ENCODE measurements at places on chromosomes 5 and 9.
A peak's percentile ranks its signal among the peaks of the same experiment; 100 is the strongest.

GRCh38 chr5:131974622-131974955, 29.1 kb upstream of the MEIKIN start:
- DNase-seq = no peak

DNA sequence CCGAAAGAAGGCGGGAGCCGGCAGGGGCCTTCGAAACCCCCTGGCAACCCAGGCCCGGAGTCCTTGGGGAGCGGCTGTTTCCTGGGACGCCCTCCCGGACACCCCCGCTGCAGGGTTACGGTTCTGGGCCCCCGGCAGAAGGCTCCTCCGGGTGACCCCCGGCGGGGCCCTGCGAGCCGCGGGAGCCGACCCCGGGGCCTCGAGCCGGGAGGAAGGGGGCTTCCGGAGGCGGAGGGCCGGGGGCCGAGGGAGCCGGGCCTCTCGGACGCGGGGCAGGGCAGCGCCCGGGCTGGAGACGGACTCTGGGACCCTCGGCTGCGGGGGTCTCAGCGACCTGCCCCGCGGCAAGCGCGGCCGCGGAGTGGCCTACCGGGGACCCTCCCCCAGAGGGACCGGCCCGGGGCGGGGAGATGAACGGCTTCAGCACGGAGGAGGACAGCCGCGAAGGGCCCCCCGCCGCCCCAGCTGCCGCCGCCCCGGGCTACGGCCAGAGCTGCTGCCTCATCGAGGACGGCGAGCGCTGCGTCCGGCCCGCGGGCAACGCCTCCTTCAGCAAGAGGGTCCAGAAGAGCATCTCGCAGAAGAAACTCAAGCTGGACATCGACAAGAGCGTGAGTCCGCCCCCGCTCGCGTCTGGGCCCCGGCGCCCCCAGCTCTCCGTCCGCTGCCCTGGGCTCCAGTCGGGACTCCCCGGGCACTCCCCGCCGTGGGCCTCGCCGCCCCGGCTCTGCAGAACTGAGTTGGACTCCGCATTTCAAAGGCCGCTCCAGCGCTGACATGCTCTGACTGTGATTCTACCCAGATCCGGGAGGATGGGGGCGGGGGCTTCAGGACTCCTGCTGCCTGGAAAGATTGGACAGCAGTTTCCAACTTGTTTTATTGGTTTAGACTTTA, 645 bp downstream of the SAP30L start:
- DNase-seq = peak; percentile 48

DNA sequence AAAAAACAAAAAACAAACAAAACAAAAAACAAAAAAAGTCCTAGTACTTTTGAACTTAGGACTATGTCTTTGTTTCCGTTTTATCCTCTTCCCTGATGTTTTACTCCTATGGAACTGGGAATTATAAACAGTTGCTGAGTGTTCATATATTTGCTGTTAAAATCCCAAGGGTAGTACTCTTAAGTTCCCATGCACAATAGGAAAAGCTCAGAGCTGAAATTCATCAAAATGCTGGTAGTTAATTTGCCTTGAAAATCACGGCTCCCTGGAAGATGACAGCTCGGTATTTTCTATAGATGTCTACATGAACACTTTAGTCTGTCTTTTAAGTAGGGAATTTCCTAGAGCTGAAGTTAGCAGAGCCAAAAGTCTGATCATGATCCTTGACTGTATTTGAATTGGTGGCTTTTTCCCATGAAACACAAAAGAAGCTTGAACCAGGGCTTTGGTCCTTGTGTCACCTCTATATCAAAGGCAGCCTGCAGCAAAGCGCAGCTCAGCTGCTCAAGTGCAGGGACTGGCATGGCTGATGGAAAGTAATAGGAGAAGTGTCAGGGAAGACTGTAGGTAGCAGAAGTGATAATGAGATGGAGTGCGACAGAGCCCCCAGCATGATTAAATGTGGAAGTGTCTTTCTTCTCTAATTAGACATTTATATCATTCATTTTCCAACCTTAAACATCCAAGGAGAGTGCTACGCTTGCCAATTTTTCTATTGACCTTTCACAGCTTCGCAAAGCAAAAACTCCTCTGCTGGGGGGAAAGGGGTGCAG, 310.9 kb downstream of the TRIM36 start:
- no peak for DNase-seq

DNA sequence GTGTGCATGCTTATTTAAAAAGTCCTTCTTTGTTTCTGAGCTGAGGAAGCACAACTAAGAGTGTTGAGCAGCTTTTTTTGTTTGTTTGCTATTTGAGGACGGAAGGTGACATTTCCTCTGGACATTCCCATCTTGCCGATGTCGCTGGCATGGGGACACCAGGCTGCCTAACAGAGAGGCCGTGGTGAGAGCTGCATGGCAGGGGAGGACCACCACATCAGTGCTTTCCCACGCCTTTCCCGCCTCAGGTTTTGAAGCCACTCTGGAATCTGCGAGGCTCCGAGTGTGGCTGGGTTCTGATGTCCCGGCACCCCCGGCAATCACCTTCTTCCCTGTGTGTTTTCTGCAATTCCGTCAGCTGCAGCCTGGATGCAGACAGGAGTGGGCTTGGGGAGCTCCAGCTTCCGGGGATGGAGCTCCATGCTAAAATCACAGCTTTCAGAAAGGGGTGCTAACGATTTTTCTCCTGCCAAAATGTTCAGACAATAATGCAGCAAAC, 259.8 kb upstream of the IRX4 start:
- DNase-seq = no peak

DNA sequence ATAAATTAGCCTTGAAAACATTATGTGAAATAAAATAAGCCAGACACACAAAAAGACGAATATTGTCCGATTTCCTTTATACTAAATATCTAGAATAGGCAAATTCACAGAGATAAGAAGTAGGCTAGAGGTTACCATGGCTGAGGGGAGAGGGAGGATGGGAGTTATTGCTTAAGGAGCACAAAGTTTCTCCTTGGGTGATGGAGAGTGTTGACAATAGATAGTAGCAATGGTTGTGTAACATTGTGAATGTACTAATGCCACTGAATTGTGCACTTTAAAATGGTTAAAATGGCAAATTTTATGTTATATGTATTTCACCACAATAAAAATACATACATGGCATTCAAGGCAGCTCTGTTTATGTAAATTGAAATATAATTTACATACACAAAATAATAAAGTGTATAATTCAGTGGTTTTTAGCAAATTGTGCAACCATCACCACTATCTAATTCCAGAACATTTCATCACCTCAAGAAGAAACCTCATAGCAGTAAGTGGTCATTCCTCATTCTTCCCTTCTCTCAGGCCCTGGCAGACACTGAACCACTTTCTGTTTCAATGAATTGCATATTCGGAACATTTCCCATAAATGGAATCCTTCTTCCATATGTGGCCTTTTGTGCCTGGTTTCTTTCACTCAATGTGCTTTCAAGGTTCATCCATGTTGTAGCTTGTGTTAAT, 59.2 kb downstream of the NDST1 start:
- no peak for DNase-seq

GRCh38 chr9:10586407-10586806, 26.4 kb downstream of the PTPRD start:
- no peak for DNase-seq
